ENCODE measurements at places on chromosomes 1 and 21.

DNA sequence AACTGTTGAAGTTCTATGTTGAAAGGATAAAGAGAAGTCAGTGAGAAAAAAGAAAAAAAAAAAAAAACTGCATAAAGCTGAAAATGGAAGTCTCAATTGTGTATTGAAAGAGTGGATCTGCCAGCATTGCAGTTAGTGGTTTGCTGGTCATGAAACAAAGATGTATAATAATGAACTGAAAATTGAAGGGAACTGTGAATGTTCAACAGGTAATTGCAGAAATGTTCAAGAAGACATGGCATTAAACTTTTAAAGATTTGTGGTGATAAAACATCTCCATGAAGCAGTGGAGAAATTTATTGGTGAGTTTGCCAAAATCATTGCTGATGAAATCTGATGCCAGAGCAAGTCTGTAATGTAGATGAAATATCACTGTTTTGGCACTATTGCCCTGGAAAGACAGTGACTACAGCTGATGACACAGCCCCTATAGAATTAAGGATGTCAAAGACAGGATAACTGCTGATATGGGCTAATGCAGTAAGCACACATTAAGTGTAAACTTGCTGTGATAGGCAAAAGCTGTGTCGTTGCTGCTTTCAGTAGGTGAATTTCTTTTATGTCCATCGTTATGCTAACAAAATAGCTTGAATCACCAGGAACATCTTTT lies 71.0 kb downstream of the RD3 start:
- DNase-seq: no peak

- DNase-seq: no peak
Measured at GRCh38 chr1:175579956-175580750, 163.2 kb downstream of the TNR start.

DNA sequence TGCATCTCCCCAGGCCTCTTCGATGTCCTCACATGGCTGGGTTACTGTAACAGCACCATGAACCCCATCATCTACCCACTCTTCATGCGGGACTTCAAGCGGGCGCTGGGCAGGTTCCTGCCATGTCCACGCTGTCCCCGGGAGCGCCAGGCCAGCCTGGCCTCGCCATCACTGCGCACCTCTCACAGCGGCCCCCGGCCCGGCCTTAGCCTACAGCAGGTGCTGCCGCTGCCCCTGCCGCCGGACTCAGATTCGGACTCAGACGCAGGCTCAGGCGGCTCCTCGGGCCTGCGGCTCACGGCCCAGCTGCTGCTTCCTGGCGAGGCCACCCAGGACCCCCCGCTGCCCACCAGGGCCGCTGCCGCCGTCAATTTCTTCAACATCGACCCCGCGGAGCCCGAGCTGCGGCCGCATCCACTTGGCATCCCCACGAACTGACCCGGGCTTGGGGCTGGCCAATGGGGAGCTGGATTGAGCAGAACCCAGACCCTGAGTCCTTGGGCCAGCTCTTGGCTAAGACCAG lies 14.3 kb downstream of the HTR6 start:
- DNase-seq: no peak

- no peak for DNase-seq
Measured at GRCh38 chr1:32372149-32372756, 9.9 kb downstream of the TSSK3 start.

GRCh38 chr1:119275145-119276134 lies 93.1 kb upstream of the HAO2 start:
- DNase-seq: no peak

Data from vagina (tissue), 2 donors.